ENCODE measurements at places on chromosomes 11 and 22.
A peak's percentile ranks its signal among the peaks of the same experiment; 100 is the strongest.

DNA sequence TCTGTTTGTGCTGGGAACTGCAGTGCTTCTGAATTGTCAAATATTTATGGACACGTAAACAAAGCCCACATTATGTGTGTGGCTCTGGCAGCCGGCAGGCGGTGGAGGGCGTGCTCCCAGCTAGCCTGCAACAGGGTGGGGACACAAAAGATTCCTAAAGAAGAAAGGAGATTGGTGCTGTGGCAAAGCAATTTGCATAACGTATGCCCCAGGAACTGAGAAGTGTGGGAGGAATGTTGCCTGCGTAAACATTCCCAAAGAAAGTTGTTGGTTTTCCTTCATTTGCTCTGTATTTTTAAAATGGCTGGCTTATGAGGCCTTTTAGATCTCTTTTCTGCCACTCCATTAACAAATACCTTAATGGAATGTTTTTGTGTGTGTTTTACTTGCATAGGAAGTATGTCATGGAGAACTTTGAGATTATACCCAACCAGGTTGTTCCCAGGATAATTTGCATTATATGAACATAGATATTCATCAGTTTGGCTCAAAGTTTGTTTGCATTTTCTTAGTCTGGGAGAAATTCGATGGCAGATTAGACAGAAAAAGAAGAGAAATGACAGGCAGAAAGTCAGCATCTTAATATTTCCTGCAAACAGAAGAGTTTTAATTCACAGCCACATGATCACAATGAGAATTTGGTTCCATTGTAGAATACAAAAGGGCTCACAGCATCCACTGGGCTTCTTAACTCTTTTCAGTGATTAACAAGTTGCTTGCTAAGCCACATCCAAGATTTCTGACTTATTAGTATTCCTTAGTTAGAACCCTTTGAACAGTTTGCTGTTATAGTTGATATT, 41.8 kb upstream of the DLAT start:
- DNase-seq: peak; percentile 61

- DNase-seq: peak; percentile 79
Measured at GRCh38 chr11:8810540-8811301, 100.3 kb upstream of the AKIP1 start.

- no peak for DNase-seq
Measured at GRCh38 chr11:106533046-106533445, 455.6 kb downstream of the AASDHPPT start.

- no peak for DNase-seq
Measured at GRCh38 chr11:60950024-60950423, 2.0 kb downstream of the SLC15A3 start.

GRCh38 chr11:68117853-68118470, 3.2 kb downstream of the CHKA start:
- peak; percentile 22 for DNase-seq

DNA sequence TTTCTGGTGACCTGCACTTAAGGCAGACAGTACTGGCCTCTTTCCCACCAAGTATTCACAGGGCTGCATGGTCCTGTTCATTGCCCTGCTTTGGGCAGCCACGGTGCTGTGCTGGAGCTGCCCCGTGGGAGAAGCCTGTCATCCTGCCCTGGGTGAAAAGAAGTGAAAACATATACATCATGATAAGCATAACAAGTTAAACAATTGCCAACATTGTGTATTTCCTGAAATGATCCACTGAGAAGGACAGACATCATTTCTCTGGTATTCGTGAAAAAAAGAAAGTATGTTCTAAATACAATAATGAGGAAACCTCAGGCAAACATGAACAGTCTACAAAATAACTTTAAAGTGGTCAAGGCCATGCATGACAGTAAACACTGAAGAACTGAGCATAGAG, 393.1 kb downstream of the TMEM135 start:
- DNase-seq: no peak

DNA sequence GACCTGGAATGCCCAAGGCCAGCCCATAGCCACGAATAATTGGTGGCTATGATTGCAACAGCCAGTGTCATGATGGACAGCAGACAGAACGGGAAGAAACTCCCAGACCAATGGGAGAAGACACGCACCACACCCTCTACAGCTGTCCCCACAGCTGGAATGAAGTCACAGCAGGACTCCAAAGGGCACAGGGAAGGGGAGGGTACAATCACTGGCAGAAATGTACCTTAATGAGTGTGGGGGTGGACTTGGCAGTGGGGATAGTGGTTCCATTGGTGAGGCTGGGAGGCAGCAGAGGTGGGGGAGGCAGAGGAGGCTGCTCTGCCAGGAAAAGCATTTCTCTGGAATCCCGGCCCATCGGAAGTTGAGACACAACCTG, 52.9 kb downstream of the SGSM3 start:
- no peak for DNase-seq

GRCh38 chr11:131944736-131945135, 574.3 kb downstream of the NTM start:
- DNase-seq: no peak

GRCh38 chr11:135061166-135061565, 649.1 kb upstream of the B3GAT1 start:
- no peak for DNase-seq

GRCh38 chr11:114061048-114061680, 1.7 kb downstream of the ZBTB16 start:
- DNase-seq: no peak

DNA sequence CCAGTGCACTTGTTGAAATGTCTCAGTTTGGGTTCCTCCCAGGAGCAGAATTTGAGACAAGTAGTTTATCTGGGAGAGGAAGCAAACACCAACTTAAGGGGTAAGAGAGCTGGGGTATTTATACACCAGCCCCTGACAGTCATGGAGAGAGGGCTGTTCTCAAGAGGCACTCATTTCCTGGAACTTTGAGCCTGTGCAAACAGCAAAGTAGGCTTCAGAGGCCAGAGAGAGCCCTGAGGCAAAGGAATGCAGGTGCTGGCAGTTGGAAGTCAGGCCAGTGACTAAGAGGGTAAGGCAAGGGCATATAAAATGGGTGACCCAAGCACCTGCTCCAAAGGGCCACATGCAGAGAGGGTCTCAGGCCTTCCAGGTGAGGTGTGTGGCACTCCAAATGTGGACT, 16.1 kb downstream of the MS4A18 start:
- DNase-seq: no peak

GRCh38 chr11:118010738-118011461, 24.7 kb downstream of the IL10RA start:
- no peak for DNase-seq

DNA sequence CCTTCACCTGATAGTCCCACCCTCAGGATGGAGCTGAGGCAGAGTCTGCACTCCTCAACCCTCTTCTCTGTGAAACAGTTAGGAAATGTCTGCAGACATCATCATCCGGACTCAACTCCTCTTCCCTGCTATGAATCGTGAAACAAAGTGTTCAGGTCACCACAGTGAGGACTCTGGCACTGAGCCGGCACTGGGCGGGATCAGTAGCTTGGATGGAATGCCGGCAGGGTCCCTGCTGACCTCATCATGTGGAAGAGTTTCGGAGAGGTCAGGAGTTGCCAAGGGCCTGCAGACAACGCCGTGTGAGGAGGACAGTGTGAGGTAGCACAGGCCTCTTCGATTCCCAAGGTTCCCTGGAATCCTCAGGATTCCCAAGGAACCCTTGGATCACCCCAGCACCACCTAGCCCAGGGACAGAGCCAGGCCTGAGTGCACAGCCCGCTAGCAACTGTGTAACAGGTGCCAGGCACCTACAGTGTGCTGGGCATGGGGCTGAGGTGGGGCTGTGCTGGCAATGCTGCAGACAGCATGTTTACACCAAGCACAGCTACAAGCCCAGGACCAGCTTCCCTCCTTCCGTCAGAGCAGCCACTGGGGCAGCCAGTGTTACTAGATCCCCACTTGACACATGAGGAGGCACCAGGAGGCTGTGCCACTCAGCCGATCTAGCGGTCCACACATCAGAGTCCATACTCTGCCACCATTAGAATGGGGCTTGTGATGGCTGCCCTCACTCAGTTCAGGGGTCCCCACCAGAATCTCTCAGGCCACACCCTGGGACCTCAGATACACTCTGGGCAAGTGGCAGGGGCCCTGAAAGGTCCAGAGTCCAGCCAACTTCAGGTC, 693 bp upstream of the LINC01488 start:
- DNase-seq: peak; percentile 32

GRCh38 chr11:130159657-130160497, at the start of gene ST14:
ST14 (plus strand) TSS chr11:130159782; CDS start chr11:130159980, 198 bp downstream.
- peak; percentile 81 for DNase-seq

- no peak for DNase-seq
Measured at GRCh38 chr22:47417699-47418098, 655.2 kb downstream of the TBC1D22A start.

GRCh38 chr22:45353786-45354185, 44.1 kb downstream of the FAM118A start:
- DNase-seq: no peak

DNA sequence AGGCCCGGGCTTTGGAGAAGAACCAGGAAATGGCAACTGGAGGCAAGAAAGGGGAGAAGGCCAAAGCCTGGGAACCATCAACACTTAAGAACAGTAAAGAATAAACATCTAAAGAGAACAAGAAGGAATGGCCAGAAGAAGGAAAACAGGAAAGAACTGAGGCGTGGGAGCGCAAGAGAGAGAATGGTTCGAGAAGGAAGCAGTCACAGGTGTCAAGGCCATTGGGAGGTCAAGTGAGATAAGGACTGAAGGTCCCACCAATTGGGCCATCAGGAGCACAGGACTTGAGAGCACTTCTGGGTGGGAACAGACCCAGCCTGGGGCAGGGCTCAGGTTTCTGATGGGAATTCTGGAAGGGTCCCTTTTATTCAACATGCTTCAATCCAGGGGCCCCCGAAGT, 697 bp upstream of the SCGB1A1 start:
- no peak for DNase-seq

DNA sequence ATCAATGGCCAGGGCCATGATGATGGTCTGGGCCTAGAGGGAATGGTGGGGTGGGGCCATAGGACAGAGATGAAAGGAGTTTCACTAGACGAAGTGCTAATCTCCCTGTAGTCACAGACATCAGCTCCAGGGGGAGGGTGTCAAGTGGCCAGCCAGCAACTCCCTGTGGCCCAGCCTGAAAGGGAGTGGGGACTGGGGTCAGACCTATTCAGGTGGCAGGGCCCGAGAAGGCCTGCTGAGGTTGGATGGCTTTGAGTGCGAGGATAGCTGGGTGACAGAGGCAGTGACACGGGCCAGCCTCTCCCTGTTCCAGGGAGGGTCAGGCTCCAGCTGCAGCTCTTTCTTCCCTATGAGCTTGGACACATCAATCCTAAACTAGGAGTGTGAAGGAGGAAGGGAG, 11.0 kb downstream of the TOB2 start:
- no peak for DNase-seq

- DNase-seq: peak; percentile 68
Measured at GRCh38 chr22:22748297-22748743, 103.9 kb downstream of the GGTLC2 start.

- peak; percentile 42 for DNase-seq
Measured at GRCh38 chr22:31350410-31350863, 4.3 kb upstream of the PATZ1 start.

GRCh38 chr11:68329978-68330699, 17.7 kb downstream of the LRP5 start:
- DNase-seq: no peak

DNA sequence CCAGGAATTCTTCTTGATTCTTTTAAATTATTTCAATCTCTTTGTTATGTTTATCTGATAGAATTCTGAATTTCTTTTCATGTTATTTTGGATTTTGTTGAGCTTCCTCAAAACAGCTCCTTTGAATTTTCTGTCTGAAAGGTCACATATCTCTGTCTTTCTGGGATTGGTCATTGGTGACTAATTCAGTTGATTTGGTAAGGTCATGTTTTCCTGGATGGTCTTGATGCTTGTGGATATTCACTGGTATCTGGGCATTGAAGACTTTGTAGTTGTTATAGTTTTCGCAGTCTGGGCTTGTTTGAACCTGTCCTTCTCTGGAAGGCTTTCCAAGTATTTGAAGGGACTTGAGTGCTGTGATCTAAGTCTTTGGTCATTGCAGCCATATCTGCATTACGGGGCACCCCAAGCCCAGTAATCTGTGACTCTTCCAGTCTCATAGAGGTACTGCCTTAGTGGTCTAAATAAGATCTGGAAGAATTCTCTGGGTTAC, 18.9 kb upstream of the INSC start:
- DNase-seq: no peak

- DNase-seq: no peak
Measured at GRCh38 chr22:20155330-20156041, 4.6 kb upstream of the CCDC188 start.

GRCh38 chr11:61814247-61814957, 2.4 kb downstream of the FADS1 start:
- DNase-seq: no peak

GRCh38 chr11:88231894-88232482, 56.7 kb upstream of the RAB38 start:
- peak; percentile 8 for DNase-seq

GRCh38 chr11:100631316-100631715, 55.8 kb upstream of the ARHGAP42 start:
- no peak for DNase-seq

DNA sequence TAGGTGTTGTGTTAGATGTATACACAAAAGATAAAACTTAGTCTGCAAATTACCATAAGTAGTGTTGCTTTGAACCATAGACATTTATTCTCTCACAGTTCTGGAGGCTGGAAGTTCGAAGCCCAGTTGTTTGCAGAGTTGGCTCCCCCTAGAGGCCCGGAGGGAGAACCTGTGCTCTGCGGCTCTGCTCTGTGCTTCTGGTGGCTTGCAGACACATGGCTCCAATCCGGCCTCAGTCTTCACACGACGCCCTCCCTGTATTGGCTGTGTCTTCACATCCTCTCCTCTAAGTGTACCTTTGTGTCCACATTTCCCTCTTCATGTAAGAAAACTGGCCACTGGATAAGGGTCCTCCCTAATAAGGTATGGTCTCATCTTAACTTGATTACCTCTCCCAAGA, 128.4 kb downstream of the OPCML start:
- no peak for DNase-seq

DNA sequence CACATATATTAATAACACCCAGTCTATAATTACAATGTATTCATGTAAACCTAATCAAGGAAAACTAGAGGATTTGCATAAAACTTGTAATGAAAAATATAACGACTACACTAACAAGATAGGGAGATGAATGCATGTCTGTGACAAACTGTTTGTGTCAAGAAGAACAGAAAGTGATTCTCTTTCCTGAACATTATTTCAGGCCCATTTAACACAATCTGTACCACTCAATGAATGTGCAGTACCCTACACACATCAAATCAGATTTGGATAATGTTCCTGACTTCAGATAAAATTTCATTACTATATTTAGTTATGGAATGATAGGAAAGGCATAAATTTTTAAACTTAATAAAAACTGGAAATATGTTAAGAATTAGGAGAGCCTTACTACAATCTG, 93.1 kb downstream of the CADM1 start:
- no peak for DNase-seq
